ENCODE measurements at places on chromosomes 1 and 21. TPM values are rescaled to one million over a fixed set of nuclear protein-coding genes. Genes with fewer than 3 reads are reported as not detected.
A peak's percentile ranks its signal among the peaks of the same experiment; 100 is the strongest.

GRCh38 chr1:22431965-22432364 is 19.7 kb upstream of the ZBTB40 start:
- no peak for DNase-seq
- H3K4me1 ChIP-seq = no peaks in the 10 kb centered on the region
- peaks cover 8% of the 10 kb centered on the region for H3K27me3 ChIP-seq
- no peak overlapping the region for H3K4me3 ChIP-seq
- no peaks in the 10 kb centered on the region for H3K36me3 ChIP-seq

C1QA gene
- not detected for total RNA-seq

DNA sequence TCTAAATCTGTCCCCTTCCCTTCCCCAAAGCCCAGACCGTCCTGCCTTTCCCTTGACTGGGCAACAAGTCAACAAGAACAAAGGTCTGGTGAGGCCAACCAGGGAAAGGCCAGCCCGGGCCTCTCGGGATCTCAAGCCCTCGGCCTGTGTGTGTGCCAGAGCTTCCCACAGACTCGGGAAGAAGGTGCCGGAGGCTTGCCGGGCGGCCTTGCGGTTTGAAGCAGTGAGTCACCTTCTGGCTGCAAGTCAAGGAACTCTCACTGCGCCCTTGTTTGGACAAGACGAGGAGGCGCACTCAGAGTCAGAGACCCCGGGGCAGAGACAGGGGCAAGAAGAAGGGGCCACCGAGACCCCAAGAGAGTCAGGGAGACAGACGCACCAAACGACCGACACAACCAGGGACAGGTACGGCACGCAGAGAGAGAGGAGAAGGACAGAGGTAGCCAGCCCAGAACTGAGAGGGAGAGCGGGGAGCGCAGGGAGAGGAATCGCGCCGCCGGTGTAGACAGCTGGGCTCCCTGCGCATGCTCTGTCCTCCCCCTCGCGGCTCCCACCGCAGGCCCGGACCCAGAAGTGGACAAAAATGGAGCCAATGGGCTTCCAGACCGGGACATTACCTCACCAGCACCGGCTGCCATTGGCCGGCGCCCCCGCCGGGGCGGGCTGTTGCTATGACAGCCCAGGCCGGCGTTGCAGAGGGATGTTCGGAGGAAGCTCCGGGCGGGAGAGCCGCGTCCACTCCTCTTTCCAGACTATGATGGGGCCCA is 66.6 kb upstream of the LAPTM5 start:
- peaks cover 39% of the 10 kb centered on the region for H3K4me1 ChIP-seq
- peak; percentile 99 for DNase-seq
- peaks cover 22% of the 10 kb centered on the region for H3K27me3 ChIP-seq

GRCh38 chr1:20168564-20169491 is 17.1 kb upstream of the UBXN10 start:
- H3K27ac ChIP-seq = no peak overlapping the region
- DNase-seq = no peak
- no peaks in the 10 kb centered on the region for H3K36me3 ChIP-seq

CORT gene
- not detected for total RNA-seq

GUCA2A gene
- not detected for total RNA-seq

DNA sequence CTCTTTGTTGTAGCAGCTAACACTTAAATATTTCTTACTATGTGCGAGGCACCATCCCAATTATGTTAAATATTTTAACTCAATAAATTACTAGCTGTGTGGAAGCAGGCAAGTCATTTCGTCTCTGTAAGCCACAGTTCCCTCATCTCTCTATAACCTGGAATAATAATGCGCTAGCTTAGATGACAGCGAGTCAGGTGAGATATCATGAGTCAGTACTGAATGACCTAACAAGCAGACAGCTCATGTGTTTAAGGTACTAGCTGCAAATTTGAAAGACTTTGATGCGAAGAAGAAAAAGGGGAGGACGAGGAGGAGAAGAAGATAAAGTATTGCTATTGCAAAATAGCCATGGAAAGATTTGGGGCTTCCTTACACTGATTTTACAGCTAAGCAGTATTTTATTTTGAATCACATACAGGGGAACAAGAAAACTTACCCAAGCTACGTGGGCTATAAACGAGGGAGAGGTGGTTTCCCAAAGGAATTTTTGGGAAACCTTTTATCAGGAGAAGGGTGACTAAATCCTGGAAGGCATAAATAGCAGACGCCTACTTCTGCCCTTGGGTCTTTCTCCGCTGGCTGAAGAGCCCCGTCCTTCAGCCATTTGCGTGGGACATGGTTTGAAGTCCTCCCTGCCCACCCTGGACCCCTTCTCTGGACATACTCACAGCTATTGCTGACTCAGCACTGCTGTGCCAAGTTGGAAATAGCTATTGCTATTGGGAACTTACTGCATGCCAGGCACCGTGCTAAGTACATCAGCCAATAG is 8.9 kb downstream of the CITED4 start:
- peaks cover 3% of the 10 kb centered on the region for H3K27me3 ChIP-seq
- H3K27ac ChIP-seq = no peak overlapping the region
- no peak for DNase-seq

NECTIN4 gene
- total RNA-seq = not detected

DNA sequence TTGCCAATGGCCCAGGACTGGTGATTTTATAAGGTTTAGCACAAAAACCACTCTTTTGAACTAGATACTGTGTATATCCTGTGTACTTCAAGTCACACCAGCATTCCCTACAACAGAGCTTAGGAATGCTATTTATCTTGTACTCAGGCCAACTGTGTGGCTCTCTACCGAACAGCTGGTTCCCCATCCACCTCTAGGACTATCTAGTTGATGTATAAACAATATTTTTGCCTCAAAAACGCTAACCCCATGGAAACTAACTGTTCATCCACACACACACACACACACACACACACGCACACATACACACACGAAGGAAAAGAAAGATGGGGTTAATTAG is 28.7 kb upstream of the SLC45A3 start:
- H3K4me1 ChIP-seq = peaks cover 32% of the 10 kb centered on the region
- H3K27me3 ChIP-seq = no peaks in the 10 kb centered on the region
- 0 out of 2 replicates have a peak, but pooled peaks cover 10% of the 10 kb centered on the region for H3K36me3 ChIP-seq
- peak overlapping the region; percentile 14 for H3K27ac ChIP-seq
- peak; percentile 47 for DNase-seq

DNA sequence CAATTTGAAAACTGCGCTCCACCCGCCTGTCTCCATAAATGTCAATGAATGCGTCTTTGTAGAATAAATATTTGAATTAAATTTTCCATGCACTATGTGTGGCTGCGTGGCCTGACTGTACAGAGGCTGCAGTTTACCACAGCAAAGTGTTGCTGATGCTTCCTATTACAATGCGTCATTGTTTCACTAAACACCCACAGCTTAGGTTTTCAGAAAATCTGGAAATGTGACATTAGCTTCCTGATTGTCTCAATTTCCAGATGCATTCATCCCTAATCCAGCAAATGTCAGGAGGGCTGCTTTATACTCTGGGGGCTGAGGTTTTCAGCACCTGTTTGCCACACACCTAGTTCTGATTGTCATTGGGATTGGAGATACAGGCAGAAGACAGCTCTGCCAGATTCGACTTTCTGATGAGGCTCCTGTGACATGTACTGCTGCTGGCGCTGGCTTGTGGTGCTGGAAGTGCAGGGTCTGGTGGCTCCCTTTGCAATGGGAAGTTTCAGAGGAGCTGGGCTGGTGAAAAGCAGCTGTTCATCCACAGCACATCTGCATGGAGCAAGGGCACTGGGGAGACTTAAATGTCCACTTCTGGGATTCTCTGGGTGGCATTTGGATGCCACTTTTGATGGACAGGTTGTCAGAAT is 40.0 kb downstream of the URB2 start:
- H3K36me3 ChIP-seq = peaks cover 7% of the 10 kb centered on the region
- H3K4me3 ChIP-seq = no peak overlapping the region
- no peak overlapping the region for H3K27ac ChIP-seq

- no peaks in the 10 kb centered on the region for H3K36me3 ChIP-seq
- DNase-seq = no peak
Measured at GRCh38 chr1:226738421-226738994, 574 bp downstream of the ITPKB start.

PCNX2 gene
- 12.8 TPM for total RNA-seq

ERICH3 gene
- total RNA-seq = not detected

GRCh38 chr21:39715804-39716397 is 29.1 kb upstream of the IGSF5 start:
- no peaks in the 10 kb centered on the region for H3K36me3 ChIP-seq
- peaks cover 27% of the 10 kb centered on the region for H3K27me3 ChIP-seq
- no peaks in the 10 kb centered on the region for H3K4me1 ChIP-seq
- DNase-seq = peak; percentile 9

GRCh38 chr1:17669866-17670451 is 85.2 kb upstream of the ACTL8 start:
- H3K27ac ChIP-seq = no peak overlapping the region
- no peak for DNase-seq
- peaks cover 9% of the 10 kb centered on the region for H3K4me1 ChIP-seq
- no peak overlapping the region for H3K4me3 ChIP-seq
- peaks cover 3% of the 10 kb centered on the region for H3K27me3 ChIP-seq
- H3K36me3 ChIP-seq = peaks cover 19% of the 10 kb centered on the region

GRCh38 chr1:195761104-195761503 is 847.1 kb downstream of the KCNT2 start:
- no peak overlapping the region for H3K4me3 ChIP-seq
- H3K27ac ChIP-seq = no peak overlapping the region
- H3K27me3 ChIP-seq = no peaks in the 10 kb centered on the region
- peaks cover 18% of the 10 kb centered on the region for H3K4me1 ChIP-seq

RAD54L gene
- total RNA-seq = 8.2 TPM

DNA sequence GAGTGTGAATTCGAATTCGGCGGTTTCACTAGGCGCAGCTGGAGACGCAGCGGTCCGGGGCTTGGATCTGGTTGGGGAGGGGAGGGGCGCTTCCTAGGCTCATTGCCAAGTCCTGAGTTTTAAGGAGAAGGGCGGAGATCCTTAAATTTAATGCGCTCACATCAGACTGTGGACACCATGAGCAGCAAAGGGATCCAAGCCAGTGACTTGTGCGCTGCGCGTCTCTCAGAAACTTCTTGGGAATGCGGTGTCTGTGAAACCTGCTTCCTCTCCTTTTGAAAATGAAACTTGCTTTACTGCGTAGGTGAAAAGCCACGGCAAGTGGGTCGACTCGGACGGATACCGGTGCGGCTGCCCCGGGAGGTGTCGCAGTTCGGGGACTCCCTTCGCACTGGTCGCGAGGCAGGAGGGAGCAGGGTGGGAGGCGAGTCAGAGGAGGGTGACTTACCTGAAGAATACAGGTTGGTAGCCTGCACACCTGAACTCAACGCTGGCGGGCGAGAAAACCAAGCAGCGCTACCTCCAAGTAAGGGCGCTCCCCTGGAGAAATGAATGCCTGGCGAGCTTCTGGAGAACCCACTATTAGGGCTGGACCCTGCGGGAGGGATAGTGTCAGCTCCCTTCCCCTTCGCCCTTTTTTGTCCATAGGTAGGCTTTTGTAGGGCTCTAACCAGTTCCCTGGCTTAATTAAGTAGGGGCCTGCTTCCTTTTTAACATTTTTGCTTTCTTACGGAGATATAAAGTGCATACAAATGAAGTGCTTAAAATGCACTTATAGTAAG is 992 bp downstream of the TENT5C start:
- H3K4me3 ChIP-seq = peak overlapping the region; percentile 85
- peaks cover 3% of the 10 kb centered on the region for H3K27me3 ChIP-seq
- H3K27ac ChIP-seq = no peak overlapping the region
- peak; percentile 3 for DNase-seq

ZBTB8A gene
- total RNA-seq = 4.5 TPM

- H3K4me1 ChIP-seq = no peaks in the 10 kb centered on the region
- no peaks in the 10 kb centered on the region for H3K36me3 ChIP-seq
- no peak overlapping the region for H3K4me3 ChIP-seq
- no peak overlapping the region for H3K27ac ChIP-seq
Measured at GRCh38 chr1:76496871-76497270, 370.4 kb upstream of the ST6GALNAC5 start.
